NAMALWA (cell line): ENCODE measurements at places on chromosomes 7 and 10.

DNA sequence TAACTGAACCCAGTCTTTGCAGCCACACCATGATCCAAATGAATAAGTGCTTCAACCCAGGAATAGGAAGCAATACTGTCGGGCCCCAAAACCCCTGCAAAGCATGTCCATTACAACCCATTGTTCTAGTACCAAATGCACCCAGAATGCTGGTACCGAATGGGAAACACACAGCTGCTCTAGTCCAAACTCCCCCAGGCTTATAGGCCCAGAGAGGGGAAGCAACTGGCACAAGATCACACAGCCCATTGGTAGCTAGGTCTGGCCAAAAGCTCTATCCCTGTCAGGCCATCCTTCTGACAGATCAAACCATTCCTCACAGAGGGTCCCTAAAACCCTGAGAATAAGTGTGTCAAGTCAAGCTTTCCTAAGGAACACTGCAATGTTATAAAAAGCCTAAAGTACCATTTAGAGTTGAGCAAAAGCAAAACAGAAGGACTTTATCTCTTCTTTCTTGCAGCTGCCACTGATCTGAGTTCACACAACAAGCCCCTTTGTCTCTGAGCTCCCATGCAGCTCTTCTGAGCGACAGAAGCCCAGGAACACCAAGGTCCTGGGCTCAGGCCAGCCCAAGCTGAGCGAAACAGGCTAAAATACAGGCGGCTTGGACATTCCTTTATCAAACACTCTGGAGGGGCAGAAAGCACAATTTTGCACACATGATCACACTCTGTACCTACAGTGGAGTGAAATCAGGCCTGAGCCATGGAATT is 116.7 kb downstream of the SGMS1 start:
- no peak for DNase-seq

- DNase-seq = no peak
Measured at GRCh38 chr7:139915268-139915863, 86.3 kb downstream of the TBXAS1 start.

DNA sequence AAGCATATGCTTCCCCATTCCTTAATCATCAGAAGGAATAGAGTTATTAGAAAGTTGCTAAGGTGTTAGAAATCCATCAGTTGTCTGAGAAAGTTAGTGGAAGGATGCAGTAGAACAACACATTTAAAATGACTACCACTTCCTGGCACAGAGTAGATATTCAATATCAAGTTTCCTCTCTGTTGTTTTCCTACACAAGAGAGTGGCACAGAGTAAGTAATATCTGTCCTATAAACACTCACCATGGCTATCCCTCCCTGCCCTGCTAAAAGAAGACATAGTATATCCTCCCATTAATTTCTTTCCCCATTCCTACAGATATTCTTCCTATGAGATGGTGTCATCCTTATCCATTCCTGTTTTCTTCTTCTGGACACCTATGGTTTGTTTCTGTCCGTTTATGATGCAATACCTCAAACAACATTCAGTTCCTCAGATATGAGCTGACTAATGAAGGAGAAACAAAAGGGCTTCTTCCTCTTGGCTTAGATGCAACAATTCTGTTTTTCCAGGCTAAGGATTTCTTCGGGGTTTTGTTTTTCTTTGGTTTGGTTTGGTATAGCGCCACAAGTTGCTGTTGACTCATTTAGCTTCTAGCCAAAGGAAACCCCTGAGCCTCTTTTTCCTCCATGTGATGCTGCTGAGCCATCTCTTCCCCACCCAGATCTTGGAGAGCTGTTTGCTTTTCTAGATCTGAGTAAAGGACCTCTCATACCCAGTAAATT is 32.9 kb upstream of the BPGM start:
- no peak for DNase-seq

DNA sequence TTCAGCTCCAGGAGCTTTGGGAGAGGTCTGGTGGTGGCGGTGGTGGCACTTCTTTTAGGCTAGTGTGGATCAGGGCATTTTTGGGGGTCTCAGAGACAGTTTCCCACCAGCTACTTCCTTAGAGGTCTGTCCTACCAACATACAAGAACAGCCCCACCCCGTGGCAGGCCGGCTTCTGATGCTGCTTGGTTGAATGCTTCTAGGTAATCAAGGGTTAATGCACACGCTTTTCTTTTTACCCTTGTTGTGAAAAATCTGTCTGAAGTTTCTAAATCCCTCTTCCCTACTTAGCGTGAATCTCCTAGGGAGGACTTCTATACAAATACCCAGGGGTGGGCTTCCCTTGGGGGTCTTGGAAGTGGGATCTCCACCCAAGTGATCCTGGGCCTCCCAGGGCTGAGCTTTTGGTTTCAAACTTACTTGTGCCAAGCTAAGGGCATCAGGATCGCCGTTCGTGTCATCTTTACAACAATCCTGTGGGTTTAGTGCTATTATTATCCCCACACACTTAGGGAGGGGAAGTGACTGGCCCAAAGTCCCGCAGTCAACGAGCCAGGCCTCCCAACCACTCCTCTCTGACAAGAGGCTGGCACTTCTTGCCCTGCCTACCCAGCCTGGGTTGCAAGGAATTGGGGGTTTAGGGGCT is 1.7 kb downstream of the SH2B2 start:
- DNase-seq = peak; percentile 86

GRCh38 chr7:143384661-143385631 is 3.8 kb downstream of the ZYX start:
- no peak for DNase-seq

GRCh38 chr7:129376076-129376777 is 58.0 kb upstream of the STRIP2 start:
- peak; percentile 84 for DNase-seq

GRCh38 chr10:112628951-112629609 is 182.1 kb downstream of the VTI1A start:
- DNase-seq = no peak

- DNase-seq = no peak
Measured at GRCh38 chr7:26083113-26083512, 68.9 kb upstream of the NFE2L3 start.

GRCh38 chr7:50205011-50205410 is 99.5 kb upstream of the IKZF1 start:
- DNase-seq = no peak

GRCh38 chr10:5650664-5651387 is 15.6 kb downstream of the ASB13 start:
- no peak for DNase-seq

GRCh38 chr7:1696671-1697498 is 26.8 kb downstream of the ELFN1 start:
- DNase-seq = no peak

- no peak for DNase-seq
Measured at GRCh38 chr7:117116211-117116610, 162.9 kb downstream of the ST7 start.

DNA sequence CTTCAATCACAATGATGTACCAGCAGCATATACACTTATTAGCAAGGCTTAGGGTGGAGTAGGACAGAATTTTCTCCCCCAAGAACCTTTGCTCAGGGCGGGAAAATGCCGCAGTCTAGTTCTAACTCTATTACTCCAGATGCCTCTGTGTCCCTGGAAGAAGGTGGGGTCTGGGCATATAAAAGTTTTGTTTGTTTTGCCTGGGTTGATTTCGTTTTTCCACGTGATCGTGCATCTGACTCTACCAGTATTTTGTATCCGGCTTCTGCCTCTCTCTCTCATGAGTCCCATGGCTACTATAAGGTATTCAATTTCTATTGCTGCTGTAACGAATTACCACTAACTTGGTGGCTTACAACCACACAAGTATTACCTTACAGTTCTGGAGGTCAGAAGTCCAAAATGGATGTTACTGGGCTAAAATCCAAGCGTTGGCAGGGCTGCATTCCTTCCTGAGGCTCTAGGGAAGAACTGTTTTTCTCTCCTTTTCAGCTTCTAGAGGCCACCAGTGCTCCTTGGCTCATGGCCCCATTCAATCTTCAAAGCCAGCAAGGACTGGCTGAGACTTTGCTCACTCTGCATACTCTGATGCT is 181.2 kb upstream of the PRSS58 start:
- DNase-seq = no peak

DNA sequence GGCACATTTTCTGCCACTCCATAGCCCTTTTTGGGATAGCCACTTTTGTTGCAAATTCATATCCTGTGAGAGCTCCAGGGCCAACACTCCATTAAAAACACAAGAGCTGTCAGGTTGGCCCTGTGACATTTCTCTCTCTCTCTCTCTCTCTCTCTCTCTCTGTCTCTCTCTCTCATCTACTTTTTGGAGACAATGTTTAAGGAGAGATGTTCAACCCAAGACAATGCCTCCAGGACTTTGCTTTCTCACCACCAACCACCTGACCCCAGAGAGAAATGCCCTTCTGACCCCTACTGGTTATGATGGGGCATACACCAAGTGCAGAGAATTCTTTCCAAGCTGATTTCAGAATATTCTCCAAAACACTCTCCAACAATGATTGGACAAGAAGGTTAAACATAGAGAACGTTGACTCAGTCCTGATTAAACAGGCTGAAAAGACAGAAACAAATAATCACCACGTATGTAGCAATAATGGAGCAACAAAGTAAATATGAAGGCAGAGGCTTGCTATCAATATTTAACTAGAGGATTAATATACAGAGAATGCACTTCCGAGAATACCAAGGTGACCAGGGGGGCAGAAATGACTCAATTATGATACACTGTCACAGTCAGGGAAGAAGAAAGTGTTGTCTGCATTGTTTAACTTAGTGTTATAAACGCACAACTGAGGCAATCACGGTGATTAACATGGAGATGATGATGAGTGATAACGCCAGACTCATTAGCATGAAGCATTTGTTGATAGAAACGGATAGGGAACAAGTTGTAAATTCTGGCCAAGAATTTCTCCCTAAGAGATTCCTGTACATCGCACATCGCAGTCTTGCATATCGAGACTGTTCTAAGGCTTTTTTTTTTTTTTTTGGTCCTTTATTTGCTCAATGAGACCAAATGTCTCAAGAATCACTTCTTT is 178.5 kb downstream of the NRP1 start:
- peak; percentile 60 for DNase-seq

DNA sequence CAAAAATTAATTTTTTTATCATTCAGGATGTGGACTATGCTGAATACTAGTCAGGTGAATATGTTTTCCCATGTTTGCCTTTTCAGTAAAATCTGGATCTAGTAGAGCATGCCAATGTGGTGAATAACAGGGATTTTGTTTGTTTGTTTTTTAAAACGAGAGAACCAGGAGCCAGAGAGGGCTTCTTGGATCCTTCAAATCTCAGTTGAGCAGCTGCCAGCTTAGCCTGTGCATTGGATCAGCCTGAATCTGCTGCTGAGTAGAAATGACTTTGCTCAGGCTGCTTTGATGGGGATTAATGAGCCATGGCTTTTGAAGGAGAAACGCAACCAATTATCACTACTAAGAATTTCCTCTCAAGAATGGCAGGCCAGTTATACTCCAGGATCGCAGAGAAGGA is 493.8 kb downstream of the ARL4A start:
- DNase-seq = no peak

- peak; percentile 74 for DNase-seq
Measured at GRCh38 chr7:127782654-127783559, 130.9 kb downstream of the SND1 start.

DNA sequence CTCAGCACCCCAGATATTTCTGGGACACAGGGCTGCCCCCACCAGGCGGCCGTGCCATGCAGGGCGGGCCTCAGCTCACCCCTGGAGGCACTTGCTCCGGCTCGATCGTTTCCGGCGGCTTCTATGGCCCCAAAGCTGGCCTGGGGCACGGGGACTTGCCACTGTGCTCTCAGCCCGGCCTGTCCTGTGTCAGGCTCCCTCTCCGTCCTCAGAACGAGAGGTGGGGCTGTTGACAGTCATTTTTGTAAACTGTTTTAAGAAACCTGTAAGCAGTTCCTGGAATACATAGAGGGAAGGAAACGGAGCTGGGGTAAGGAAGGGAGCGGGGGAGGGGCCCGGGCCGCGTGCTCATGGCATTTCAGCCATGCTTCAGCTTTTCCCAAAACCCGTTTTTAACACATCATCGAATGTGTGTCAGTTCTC is 30.7 kb upstream of the PRKAR1B start:
- DNase-seq = no peak

- no peak for DNase-seq
Measured at GRCh38 chr7:28163949-28164348, 16.6 kb downstream of the JAZF1 start.

GRCh38 chr7:36884351-36884750 is 160.1 kb upstream of the AOAH start:
- no peak for DNase-seq

- no peak for DNase-seq
Measured at GRCh38 chr7:82562716-82563404, 119.3 kb upstream of the CACNA2D1 start.

DNA sequence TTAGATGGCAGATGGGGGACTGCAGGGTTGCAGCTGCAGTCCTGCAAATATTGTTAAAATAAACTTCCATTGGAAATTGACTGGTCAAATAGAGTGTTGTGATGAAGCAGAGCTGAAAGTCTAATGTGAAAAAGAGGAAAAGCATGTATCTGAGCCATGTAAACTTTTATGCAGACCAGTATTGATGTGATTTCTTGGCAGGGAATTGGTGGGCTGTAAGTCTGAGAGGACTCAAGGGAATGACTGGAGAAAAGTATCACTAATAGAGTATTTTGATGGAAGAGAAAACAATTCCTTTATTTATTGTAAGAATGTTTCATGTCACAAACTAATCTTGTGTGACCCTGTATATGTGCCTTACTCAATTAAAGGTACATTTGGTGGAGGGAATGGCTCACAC is 155.5 kb downstream of the PPP1R9A start:
- DNase-seq = no peak

- no peak for DNase-seq
Measured at GRCh38 chr7:116197360-116197759, 13.0 kb upstream of the TES start.

GRCh38 chr10:77024461-77024860 is 613.1 kb downstream of the KCNMA1 start:
- DNase-seq = no peak

DNA sequence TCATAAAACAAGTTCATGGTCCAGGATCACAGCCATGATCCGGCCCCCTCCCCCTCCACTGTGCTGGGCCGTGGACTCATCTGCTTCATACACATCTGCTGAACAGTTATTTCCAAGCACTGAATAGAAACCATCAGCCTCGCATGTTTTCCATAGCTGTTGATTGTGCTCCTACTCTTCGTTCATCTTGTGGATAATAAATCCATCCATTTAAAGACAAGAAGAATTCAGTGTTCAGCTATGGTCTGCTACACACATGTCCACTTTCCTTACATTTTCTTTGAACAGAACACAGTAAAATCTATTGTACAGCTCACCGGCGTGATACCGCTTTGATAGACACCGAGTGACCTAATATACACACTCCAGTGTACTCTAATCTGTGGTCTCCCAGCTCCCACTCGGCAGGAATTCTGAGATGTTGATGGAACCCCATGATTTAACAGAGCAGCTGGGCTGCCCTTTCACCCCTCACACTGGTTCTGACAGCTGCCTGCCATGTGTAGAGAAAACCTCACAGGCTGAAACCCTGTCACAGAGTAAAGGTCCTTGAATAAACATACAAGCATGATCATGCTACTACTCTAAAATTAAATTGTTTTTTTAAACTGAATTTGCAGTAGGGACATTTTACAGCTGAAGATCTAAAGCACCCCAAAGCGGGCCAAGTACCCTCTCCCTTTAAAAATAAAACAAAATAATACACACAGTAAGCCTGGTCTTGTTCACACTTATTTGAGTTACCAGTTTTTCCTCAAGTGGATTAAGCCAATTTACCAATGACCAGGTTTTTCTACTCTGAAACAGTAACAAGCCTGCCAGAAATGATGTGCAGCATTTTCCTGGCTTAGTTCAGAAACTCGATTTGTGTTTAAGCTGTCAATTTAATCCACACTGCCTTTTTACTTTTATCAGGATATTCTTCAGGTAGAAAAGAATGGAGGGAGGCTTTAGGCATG is 95.1 kb upstream of the FZD1 start:
- DNase-seq = no peak

- DNase-seq = no peak
Measured at GRCh38 chr7:66415659-66416265, 210.6 kb downstream of the TPST1 start.

GRCh38 chr10:132593389-132593788 is 55.8 kb downstream of the INPP5A start:
- DNase-seq = peak; percentile 74
